Body of pancreas (tissue), 4 donors: ENCODE measurements at places on chromosomes 7 and 10. TPM values are rescaled to one million over a fixed set of nuclear protein-coding genes. Genes with fewer than 3 reads are reported as not detected.

HOXA7 gene
- total RNA-seq = 0.26 TPM

- no peak overlapping the region for H3K4me3 ChIP-seq
- H3K27ac ChIP-seq = no peak overlapping the region
- no peaks in the 10 kb centered on the region for H3K36me3 ChIP-seq
- H3K27me3 ChIP-seq = no peaks in the 10 kb centered on the region
- H3K4me1 ChIP-seq = no peaks in the 10 kb centered on the region
Measured at GRCh38 chr10:8449909-8450308, 395.4 kb downstream of the GATA3 start.

SYT15B gene
- total RNA-seq = 8.9 TPM

DRGX gene
- total RNA-seq = not detected

DNA sequence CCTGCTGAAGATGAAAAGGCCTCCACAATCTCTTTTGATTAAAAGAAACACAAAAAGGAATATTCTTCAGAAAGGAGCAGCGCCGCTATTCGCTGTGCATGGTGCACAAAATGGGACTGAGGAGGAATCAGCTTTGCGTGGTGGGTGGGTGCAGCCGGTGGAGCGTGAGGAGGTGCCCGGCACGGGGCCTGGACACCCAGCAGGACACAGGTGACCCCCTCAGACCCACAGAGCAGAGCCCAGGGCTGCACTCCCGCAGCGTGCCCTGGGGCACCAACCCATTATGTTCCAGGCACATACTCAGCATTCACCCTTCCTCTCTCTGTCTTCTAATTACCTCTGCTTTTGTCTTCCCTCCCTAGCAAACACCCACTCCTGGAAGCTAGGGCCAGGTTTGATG, 238.0 kb upstream of the PPP2R2D start:
- DNase-seq = no peak
- H3K27me3 ChIP-seq = no peaks in the 10 kb centered on the region
- H3K4me1 ChIP-seq = no peaks in the 10 kb centered on the region
- no peak overlapping the region for H3K27ac ChIP-seq
- no peak overlapping the region for H3K4me3 ChIP-seq

DNA sequence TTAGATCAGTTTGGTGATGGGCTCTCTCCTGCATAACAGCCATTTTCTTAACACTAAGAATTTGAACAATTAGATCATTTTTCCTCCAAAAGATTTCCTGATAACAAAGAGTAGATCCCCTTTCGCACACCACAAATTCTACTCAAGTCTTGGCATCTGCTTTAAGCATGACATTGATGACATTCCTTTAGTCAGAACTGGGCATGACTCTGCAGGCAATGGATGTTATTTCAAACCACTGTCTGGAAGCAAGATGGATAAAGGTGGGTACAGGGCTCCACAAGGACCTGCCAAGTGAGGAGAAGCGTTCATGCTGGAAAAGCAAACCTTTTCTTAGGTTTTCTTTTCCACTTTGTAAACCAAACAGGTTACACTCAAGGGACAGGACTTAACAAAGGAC, 123.5 kb downstream of the GLCCI1 start:
- no peak for DNase-seq
- no peak overlapping the region for H3K4me3 ChIP-seq
- H3K36me3 ChIP-seq = no peaks in the 10 kb centered on the region
- H3K4me1 ChIP-seq = no peaks in the 10 kb centered on the region

DNA sequence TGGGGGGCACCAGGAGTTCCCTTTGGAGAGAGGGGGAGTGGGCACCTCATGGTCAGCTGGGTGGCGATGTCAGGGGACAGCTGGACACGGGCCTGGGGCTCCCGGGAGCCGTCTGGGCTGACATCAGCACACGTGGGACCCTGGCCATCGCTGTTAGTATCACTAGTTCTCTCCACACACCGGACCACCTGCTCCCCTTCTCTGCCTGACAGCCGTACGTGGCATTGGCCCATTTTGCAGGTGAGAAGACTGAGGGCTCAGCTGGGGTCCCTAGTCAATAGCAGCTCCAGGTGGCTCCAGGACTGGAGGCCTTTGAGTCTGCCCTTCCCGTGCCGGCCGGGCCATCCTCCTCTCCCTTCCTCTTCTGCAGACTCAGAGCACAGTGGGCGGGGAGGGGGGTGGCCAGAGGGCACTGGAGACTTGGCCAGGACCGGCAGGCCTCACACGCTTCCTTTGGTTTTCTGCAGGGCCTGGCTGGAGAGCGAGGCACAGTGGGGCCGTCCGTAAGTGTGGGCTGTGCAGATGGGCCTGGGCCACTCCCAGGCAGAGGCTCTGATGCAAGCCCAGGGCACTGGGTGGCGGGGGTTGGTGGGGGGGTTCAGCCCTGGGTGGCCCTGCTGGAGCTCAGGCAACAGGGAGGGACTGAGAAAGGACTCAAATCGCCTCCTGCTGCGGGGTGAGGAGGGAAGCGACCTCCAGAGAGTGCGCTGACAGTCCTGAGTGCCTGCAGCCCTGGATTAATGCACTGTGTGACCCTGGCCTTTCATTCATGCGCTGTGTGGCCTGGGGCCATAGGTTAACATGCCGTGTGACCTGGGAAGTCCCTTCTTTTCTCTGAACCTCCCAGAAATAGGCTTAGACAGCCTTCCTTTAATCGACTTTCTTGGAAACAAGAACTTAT, 78.2 kb downstream of the MYL10 start:
- DNase-seq = no peak
- no peaks in the 10 kb centered on the region for H3K27me3 ChIP-seq

DENND2A gene
- 2.6 TPM for total RNA-seq

HMX3 gene
- not detected for total RNA-seq

LRRC72 gene
- total RNA-seq = not detected

DNA sequence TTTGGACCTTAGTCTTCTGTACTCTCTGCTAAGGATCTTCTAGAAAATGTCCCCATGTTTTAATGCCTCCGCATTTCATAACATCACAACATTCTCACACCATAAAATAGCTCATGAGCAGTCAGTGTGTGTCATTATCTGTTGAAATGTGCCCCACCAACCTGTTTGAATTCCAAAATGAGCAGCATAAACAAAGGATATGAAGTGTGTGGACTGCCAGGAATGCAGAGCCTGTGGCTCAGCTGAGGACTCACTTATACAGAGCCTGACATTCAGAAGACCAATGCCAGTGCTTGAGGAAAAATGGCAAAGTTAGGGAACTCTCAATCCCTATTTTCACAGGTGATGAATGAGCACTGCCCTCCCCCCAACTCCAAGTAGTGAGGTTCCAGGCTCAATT, 621.4 kb downstream of the POM121L12 start:
- no peak for DNase-seq
- H3K4me3 ChIP-seq = no peak overlapping the region
- no peak overlapping the region for H3K27ac ChIP-seq
- no peaks in the 10 kb centered on the region for H3K36me3 ChIP-seq
- no peaks in the 10 kb centered on the region for H3K4me1 ChIP-seq
- H3K27me3 ChIP-seq = no peaks in the 10 kb centered on the region

DNA sequence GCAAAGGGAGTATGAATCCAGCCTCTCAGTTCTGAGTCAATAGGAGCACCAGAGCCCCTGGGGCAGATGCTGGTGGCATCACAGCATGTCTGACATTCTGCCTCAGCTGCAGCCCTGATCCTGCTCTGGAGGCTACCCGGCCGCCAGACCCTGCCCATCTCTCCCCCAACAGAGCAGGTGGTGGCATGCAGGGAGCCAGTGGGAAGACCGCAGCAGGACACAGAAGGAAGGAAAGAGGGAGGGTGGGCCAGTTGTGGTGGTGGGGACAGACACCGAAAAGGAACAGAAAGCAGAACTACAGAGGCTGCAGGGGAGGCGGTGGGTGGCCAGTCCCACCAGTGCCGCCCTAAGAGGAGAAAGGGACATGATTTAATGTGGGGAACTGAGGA, 35.3 kb downstream of the BLNK start:
- H3K4me1 ChIP-seq = peaks cover 16% of the 10 kb centered on the region
- H3K36me3 ChIP-seq = peaks cover 2% of the 10 kb centered on the region
- peak overlapping the region; percentile 0 for H3K27ac ChIP-seq
- H3K27me3 ChIP-seq = no peaks in the 10 kb centered on the region
- DNase-seq = no peak

- no peak for DNase-seq
- H3K36me3 ChIP-seq = peaks cover 11% of the 10 kb centered on the region
- H3K4me3 ChIP-seq = no peak overlapping the region
- no peak overlapping the region for H3K27ac ChIP-seq
- H3K27me3 ChIP-seq = no peaks in the 10 kb centered on the region
- no peaks in the 10 kb centered on the region for H3K4me1 ChIP-seq
Measured at GRCh38 chr7:122100021-122100420, 44.0 kb downstream of the AASS start.

DNA sequence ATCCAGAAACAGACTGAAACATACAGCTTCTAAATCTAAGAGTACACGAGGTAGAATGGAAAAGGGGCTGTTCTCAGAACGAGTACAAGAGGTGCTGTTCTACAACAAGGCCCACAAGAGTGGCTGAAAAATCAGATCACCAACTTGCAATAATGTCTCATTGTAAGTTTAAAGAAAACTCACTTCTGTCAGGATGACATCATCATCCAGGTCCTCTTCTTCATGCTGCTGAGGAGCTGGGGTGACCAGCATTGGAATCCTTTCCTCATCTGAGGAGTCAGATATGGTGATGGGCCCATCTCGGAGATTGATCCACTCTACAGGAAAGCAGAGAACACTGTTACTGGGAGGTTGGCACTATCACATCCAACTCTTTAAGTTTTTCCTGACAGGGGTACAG, 28.8 kb downstream of the RNF216 start:
- H3K36me3 ChIP-seq = no peaks in the 10 kb centered on the region
- no peak overlapping the region for H3K4me3 ChIP-seq
- DNase-seq = no peak
- no peak overlapping the region for H3K27ac ChIP-seq

ANKRD7 gene
- total RNA-seq = 2.6 TPM

- H3K27me3 ChIP-seq = no peaks in the 10 kb centered on the region
- H3K4me1 ChIP-seq = peaks cover 7% of the 10 kb centered on the region
- no peaks in the 10 kb centered on the region for H3K36me3 ChIP-seq
- no peak overlapping the region for H3K4me3 ChIP-seq
Measured at GRCh38 chr10:67790534-67791408, 47.2 kb downstream of the DNAJC12 start.

PAPSS2 gene
- total RNA-seq = 16.9 TPM

GRCh38 chr7:128879939-128880746, 17.5 kb downstream of the ATP6V1F start:
- no peaks in the 10 kb centered on the region for H3K27me3 ChIP-seq
- H3K4me1 ChIP-seq = peaks cover 7% of the 10 kb centered on the region
- H3K4me3 ChIP-seq = no peak overlapping the region
